T-helper 22 cell (primary cell): ENCODE measurements at places on chromosomes 6 and 20.

- DNase-seq: no peak
Measured at GRCh38 chr6:122007339-122007738, 392.1 kb upstream of the HSF2 start.

- DNase-seq: no peak
Measured at GRCh38 chr20:53390770-53391169, 202.9 kb downstream of the ZNF217 start.

- DNase-seq: no peak
Measured at GRCh38 chr6:167840526-167841179, 13.9 kb downstream of the AFDN start.

GRCh38 chr20:48904566-48905296 is 16.8 kb upstream of the ARFGEF2 start:
- peak; percentile 11 for DNase-seq

- no peak for DNase-seq
Measured at GRCh38 chr6:8829796-8830195, 394.5 kb upstream of the SLC35B3 start.

DNA sequence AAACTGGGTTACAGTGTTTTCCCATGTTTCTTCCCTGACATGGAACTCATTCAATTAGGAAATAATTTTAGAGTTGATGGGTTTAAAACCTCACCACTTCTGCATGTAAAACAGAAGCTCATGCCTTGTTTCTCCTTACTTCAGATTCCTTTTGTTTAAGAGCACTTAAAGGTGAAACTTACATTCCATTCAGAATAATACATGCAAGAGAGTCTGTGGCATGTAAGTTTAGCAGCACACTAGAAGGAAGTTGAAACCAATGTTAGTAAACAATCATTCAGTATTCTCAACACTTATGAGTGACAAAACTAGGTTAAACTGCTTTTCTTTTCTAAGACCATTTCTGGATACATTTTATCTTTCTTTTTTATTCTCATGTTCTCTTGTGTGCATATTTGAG is 495.6 kb upstream of the PTCHD4 start:
- DNase-seq: no peak

- DNase-seq: no peak
Measured at GRCh38 chr6:52543262-52543661, 33.6 kb downstream of the TRAM2 start.

DNA sequence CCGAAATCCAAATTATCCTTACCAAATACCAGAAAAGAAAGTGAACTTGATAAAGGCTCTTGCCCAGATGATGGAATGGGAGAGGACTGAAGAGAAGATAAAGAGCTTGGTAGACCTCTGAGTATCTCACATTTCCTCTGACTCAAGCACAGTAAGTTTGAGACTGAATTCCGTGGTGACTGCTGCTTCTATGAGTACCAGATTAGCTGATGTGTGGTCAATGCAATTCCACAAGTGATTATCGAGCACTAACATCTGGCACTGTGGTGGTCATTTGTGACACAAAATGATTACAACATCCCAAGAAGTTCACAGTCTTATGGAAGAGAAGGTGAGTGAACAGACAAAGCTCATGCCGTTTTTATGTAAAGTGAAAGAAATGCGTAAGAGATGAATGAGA is 2.6 kb upstream of the RPS6KA2 start:
- no peak for DNase-seq

GRCh38 chr6:31879143-31879542 is 346 bp upstream of the SLC44A4 start:
- DNase-seq: no peak

DNA sequence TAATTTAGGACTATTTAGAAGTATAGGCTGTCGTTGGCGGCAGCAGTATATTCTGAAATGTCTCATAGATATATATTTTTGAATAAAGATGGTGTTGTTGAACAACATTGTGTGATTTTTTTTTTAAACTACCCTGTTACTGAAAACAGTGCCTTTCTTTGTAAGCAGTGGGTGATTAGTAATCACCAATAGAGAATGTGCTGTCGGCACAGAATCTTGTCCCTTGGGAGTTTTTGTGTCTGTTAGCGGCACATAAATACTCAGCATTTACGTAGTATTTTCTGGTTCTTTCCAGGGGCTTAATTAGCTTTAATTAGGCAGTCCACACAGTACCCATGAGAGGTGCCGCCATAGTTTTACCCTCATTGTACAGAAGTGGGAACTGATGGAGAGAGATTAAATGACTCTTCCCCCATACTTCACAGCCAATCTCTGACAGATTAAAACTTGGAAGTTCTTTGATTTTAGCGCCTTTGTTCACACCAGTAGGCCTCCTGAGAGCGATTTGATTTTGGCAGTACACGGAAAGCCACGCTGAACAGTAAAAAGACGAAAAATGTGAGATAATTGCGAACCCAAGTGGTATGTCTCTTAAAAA is 58.8 kb downstream of the RPRD1B start:
- DNase-seq: no peak

DNA sequence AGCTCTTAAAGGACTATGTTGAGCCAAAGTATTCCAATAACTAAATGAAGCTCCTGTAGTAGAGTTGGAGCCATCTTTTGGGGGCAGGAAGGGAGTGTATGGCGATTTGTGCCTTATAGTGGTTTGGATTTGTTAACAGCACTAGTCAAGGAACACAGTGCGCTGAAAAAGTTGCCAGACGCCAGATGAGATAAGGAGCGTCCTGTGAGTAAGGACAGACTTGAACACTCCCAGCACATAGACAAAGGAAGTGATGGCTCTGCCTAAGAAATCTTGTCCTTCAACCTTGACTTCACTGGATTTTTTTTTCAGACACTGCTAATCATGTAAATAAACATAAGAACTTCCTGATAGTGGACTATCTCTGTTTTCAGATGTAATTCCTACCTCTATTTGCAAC is 136.9 kb downstream of the TRMT11 start:
- no peak for DNase-seq

DNA sequence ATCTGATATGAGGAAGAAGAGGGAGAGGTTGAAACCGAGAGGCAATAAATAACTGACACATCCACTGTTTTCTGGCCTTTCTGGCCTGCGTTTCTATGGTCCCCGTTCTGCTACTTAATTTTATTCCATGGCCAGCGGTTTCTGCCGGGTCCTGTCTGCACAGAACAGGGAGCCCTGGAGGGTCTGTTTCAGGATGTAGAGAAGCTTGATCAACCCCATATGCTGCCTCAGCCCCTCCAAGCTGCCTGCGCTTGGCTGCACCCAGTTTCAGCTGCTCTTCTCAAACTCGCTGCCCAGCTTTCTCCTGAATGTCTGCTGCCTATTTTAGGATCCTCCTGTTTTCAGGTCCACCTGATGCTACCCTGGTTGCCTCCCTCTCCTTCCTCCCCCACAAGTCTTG is 18.5 kb upstream of the PACSIN1 start:
- DNase-seq: no peak

- DNase-seq: no peak
Measured at GRCh38 chr6:15504581-15505350, 158.1 kb downstream of the DTNBP1 start.

DNA sequence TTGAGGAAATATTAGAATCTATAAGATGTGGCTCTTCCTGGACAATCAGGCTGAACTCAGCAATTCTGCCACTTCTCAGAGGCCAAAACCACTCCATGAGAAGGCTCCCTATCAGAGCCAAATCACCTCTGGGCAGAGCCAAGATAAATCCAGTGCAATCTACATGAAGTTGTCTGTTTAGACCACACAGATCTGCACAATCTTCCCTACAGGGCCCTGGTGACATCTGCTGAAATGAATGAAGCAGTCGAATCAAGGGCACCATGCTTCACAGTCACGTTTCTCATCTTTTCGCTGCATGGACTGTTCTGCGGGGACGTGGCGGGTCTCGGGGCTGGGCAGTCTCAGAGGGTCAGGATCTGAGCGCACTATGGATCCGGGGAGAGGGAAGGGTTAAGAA is 60.1 kb upstream of the CD93 start:
- no peak for DNase-seq

GRCh38 chr20:1013566-1014340 is 11.6 kb upstream of the RSPO4 start:
- DNase-seq: no peak

GRCh38 chr6:105510746-105511145 is 107.9 kb upstream of the PREP start:
- no peak for DNase-seq

- no peak for DNase-seq
Measured at GRCh38 chr20:19758501-19759331, 658 bp downstream of the RIN2 start.

DNA sequence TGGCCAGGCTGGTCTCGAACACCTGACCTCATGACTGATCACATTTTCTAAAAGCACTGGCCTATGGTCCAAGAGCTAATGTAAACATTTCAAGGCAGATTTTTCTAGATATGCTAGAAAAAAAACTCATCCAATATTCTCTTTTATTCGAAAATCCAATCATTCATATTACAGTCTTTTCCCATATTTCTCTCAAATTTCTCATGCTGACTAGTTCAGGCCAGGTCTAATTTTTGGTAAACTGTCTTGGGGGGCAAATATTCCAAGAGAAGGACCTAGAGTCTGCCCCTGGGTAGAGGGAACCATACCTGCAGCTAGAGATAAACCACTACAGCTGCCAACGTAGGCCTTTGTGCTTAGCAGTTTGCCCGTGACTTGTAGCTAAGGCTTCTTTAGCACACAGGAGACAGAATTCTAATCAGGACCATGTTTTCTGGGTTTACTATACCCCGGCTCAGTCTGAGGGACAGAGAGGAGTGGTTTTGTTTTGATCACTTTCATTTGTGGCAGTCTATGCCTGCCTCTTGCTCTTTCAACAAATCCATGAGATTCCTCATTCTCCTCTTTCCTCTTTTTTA is 71.8 kb upstream of the CITED2 start:
- no peak for DNase-seq

DNA sequence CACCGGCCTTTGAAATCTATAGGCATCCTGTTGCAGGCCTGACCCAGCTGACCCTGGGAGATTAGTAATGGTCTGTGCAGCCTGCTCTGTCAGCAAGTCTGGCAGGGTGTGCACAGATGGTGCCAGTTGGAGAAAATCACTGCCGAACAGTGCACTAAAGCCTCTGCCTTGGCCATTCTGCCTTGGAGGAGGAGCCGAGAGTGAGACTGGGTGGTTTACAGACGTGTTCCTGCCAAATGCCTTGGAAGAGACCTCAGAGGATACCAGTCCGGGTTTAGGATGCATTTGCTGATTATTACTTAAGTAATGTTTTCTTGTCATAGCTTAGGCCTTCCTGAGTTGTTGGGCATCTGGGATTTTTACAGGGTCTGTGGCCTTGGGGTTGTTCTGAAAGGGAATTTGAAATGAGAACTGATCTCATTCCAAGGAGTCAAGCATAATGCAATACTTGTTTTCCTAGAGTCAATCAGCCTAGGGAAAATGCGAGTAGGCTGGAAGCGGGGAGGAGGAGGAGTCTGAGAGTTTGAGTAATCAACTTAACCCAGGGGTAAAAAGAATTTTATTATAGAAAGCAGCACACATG is 292.1 kb downstream of the SOX4 start:
- no peak for DNase-seq

DNA sequence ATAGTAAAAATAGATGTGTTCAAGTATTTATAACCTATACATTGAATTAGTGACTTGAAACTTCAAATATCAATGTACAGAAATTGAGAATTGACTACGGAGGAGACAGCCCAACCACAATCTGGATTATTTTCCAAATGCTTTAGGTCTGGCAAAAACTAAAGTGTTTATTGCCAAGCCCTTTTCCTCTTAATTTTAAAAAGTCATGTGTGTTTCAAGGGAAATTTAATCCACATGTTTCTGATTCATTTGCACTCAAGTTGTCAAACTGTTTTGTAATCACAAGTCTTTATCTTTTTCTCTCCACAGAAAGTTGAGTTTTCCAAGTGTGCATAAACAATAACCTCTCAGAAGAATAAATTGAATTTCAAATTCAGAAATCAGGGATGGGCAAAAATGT is 350.8 kb upstream of the RSPO3 start:
- no peak for DNase-seq

GRCh38 chr20:41422953-41423352 is 56.3 kb upstream of the EMILIN3 start:
- DNase-seq: no peak

- DNase-seq: no peak
Measured at GRCh38 chr20:46264391-46265266, 43.7 kb downstream of the CDH22 start.

DNA sequence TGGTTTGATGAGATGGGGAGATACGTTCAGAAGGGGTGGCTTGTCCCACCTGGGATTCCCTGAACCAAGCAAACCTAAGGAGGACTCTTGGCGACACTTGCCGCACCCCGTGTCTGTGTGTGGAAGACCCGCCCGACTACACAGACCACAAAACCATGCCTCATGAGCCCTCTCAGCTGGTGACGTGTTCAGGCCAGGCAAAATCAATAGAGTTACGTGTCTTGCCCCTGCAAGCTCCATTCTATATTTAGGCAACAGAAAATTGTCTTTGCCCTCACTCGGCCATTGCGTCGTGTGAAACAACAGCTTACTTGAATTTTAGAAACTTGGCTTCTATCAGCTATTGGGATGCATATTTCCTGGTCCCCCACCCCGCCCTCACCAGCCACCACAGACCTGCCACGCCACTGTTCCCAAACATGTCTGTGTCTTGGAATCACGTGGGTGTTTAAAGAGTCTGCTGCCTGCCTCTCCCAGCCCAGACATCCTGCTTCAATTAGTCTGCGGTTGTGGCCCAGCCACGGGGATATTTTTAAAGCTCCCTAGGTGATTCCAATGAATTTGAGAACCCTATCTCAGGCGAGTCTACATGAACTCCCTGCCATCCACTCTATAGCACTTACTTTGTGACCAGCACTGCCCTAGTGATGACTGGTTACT is 279.2 kb upstream of the EXOC2 start:
- no peak for DNase-seq

GRCh38 chr20:33810885-33811775 is at the start of gene CHMP4B:
Gene CHMP4B (plus strand): TSS chr20:33811348. CDS start chr20:33811469, 121 bp downstream.
- DNase-seq: peak; percentile 98

GRCh38 chr6:151239603-151240035 is at the start of gene AKAP12:
Gene AKAP12 (plus strand): TSS chr6:151239967. CDS start chr6:151240563, 596 bp downstream.
- DNase-seq: no peak

DNA sequence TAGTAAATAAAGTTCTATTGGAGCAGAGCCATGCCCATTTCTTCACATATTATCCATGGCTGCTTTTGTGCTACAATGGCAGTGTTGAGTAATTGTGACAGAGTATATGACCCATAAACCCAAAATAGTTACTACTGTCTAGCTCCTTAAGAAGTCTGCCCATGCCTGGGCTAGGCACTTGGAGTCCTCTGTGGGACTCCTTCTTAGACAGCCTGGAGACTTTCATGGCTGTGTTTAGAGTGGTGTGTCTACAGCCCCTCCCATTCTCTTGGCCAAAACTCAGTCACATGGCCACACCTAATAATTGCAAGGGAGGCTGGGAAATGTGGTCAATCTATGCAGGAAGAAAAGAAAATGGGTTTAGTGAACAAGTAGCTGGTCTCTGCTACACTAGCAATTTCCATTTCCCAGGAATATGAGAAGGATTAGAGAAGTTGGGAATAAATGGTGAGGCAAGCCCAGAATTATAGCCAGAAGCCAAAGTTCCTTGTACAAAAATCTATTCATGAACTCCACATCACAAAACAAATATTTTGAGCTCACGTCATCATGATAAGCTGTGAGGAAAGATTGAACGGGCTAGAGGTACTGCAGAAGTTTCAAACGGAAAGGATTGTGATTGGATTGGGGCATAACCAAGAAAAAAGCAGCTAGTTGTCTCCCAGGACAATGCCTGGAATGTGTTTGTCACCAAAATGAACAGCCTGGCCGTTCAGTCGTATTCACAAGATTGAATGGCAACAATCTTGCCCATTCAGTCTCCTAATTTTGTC is 251.8 kb upstream of the PLN start:
- DNase-seq: no peak

GRCh38 chr6:160952633-160953281 is 38.8 kb upstream of the MAP3K4 start:
- no peak for DNase-seq

- DNase-seq: no peak
Measured at GRCh38 chr20:53952528-53953096, 117.8 kb downstream of the BCAS1 start.
